Sigmoid colon (tissue), 7 donors: ENCODE measurements at places on chromosomes 11 and 22.

DNA sequence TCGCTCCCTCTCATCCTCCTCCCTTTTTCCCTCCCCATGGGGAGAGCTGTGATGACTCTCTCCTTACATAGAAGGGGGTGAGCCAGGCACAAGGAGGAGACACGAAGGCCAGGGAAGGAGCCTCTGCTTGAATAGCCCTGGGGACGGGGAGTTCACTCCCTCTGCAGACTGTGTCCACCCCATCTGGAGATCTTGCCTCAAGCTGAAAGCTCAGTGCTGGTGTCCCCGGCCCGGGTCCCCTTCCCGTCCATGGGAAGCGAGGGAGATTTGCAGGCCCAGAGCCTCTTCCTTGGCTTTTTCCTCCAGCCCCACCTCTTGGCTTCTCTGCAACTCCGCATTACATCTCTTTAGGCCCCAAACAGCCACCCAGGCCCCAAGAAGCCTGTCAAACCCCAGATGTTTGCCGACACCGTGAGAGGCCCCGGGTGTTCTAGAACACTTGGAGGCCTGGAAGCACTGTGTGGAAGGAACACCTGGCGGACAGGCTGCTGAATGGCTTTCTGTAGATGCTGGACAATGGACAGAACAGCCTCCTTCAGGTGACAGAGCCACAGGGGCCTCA, 32.3 kb downstream of the LINC01488 start:
- peak; percentile 39 for DNase-seq

DNA sequence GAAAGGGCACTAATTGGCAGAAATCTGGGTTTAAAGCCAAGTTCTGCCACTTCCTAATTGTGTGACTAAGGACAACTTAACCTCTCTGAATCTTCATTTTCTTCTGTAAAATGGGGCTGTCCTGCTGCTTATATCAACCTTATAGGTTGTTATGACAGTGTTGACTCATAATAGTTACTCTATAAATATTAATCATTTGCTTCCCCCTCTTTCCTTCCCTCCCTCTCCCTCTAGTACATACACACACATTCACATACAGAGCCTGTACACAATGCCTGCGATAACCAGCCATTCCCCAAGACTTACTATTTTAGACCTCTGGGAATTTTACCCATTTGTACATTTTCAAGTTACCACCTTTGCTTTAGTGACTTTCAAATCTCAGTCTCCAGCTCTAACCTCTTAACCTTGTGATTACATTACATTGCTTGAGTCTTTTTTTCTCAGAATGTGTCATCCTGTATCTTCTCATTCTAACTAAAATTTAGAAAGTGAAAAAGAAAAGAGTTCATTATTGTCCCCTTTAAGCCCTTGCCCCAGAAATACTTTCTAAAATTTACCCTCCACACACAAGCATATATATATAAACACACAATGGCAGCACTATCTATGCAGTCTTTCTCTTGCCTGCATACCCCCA, 31.9 kb downstream of the GDPD4 start:
- no peak for DNase-seq

GRCh38 chr11:112334381-112334780, 73.7 kb upstream of the PLET1 start:
- no peak for DNase-seq

- no peak for DNase-seq
Observed at GRCh38 chr11:57530215-57530595, 349 bp downstream of the TIMM10 start.

GRCh38 chr11:118060081-118060661, 16.7 kb upstream of the TMPRSS4 start:
- DNase-seq = peak; percentile 54

GRCh38 chr11:85021058-85021457, 606.1 kb downstream of the DLG2 start:
- no peak for DNase-seq

GRCh38 chr22:39731881-39732555, 161.5 kb downstream of the CACNA1I start:
- no peak for DNase-seq

DNA sequence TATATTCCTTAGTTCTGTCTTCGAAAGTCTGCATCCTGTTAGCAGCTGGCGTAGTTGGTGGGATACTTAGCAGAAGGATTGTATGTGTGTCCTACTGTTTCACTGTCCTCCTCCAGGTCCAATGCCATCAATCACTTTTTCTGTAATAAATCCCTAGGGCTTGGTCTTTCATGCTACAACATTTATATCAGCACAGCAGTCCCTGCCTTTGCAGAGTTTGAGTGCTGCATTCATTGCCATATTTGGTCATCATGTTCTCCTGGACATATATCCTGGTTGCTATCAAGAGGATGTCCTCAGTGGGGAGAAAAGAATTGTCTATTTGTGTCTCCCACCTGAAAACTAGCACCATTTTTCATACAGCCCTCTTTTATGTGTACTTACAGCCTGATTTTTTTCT, 67.0 kb downstream of the OR5AK2 start:
- no peak for DNase-seq

DNA sequence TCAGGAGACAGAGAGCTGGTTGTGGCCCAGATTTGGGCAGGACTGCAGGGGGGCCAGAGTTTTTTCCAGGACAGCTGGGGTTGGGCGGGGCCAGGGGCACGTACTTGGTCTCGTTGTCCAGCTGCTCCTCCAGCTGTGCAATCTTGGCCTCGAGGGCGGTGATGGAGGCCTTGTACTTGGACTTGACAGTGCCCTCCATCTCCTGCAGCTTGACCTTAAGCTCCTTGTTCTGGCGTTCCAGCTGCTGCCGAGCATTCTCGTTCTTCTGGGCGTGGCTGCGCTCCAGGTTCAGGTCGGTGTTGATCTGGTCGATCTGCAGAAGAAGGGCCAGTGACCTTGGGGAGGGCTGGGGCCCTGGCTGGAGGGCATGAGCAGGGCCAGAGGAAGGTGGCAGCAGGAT, 32.1 kb downstream of the APOL1 start:
- DNase-seq = peak; percentile 76

- DNase-seq = no peak
Observed at GRCh38 chr11:76903325-76903724, 42.6 kb downstream of the ACER3 start.

DNA sequence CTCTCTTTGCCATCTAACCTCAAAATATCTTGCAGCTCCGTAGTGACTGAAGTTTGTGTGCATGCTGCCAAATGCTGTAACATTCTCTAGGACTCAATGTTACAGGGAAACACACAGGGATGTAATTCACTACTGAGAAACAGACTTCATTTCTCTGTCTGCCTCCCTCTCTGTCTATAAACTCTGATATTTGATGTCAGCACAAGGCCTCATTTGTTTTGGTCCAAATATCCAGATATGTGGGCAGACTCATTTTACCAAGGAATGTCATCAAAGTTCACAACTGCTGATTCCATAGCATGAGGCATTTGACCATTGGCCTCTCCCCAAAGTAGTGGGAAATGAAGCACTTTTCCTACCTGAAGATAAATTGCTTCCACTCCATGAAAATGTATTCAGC, 2.5 kb upstream of the PRRG4 start:
- DNase-seq = no peak

GRCh38 chr22:38943201-38943600, 14.2 kb upstream of the APOBEC3A start:
- no peak for DNase-seq

DNA sequence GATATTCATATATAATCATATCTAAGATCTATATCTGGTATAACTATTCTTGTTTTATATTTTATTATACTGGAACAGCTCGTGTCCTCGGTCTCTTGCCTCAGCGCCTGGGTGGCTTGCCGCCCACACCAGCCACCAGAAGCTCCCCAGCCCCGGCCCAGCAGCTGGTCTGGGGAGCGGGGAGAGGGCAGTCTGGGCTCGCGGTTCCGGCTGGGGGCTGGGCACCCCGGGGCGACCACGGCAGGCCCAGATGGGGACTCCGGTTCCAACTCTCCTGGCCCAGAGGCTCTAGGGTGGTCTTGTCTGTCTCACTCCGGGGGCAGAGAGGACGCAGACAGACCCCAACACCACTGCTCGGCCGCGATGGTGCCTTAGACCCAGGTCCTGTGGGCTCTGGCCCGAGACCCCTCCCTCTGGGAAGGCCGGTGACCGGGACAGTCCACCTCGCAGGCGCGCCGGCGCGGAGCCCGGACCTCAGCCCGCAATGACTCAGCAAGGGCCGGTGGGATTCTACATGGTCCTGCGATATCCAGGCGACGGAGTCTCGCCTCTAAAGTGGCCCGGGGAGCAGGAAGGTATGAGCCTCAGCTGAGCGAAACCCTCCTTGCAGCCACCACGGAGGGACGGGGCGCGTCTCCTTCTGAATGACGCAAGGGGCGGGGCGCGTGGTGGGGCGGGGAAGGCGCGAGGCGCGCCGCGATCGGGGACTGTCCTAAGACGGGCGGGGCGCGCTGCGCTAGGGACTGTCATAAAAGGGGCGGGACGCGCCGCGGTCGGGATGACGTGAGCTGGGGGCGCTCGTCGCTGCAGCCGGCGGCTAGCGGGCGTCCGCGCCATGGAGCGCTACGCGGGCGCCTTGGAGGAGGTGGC, at the start of gene DGCR6:
DGCR6 (plus strand) TSS at position 781 of the 870 bp plus-strand sequence; CDS start at position 836, 55 bp downstream.
- DNase-seq = no peak

DNA sequence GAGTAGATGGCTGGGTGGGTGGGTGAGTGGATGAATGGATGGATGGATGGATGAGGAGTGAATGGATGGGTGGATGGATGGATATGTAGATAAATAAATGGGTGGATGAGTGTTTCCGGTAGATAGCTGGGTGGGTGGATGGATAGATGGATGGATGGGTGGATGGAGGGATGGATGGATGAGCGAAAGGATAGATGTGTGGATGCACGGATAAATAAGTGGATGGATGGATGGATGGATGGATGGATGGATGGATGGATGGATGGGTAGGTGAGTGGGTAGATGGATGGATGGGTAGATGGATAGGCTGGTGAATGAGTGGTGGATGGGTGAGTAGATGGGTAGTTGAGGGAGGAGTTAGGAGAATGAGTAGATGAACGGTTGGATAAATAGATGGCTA, 349.3 kb downstream of the MN1 start:
- DNase-seq = no peak

DNA sequence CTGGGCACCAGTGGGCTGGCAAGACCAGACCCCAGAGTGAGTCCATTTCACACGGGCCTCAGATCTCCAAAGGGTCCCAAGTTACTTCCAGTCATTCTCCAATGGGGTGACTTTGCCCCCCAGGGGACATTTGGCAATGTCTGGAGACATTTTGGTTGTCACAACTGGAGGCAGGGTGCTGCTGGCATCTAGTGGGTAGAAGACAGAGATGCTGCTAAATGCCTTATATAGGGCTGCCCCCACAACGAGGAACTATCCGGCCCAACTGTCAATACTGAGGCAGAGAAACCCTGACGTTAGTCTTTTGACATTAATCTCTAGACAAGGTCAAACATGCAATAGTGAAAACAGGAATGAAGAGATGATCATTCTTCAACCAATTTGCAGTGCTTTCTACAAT, 6.4 kb downstream of the RTN4RL2 start:
- DNase-seq = no peak

DNA sequence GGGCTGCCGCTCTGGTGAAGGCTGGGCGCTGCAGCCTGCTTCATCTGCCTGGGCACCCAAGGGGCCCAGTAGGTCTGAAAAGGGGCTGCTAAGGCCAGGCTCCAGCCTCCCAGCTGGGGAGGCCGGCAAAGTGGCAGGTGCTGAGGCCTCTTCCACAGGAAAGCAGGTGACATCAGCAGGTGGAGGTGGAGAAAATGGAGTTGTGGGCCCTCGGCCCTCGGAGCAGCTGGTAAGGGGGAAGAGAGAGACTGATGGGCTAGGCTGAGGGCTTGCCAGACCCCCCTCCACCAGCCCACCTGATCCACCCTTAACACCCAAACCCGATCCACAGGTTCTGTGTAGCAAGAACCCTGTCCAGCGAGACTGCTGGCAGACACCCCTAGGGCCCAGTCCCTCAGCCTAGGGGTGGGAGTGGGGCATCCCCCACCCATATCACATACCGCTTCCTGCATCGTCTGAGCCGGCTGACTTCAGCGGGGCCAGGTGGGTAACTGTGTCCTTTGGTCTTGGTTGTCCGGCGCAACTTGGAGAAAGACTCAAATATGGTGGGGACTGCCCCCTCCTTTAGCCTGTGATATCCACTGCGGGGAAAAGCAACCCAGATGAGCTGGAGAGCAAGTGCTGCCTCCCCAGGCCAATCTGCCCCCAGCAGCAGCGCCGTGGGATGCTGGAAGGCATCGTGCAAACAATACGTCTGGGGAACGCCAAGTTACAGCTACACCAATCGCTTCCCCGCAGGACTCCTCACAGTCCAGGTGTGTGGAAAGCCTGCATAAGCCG, 1.5 kb downstream of the THAP7 start:
- no peak for DNase-seq

DNA sequence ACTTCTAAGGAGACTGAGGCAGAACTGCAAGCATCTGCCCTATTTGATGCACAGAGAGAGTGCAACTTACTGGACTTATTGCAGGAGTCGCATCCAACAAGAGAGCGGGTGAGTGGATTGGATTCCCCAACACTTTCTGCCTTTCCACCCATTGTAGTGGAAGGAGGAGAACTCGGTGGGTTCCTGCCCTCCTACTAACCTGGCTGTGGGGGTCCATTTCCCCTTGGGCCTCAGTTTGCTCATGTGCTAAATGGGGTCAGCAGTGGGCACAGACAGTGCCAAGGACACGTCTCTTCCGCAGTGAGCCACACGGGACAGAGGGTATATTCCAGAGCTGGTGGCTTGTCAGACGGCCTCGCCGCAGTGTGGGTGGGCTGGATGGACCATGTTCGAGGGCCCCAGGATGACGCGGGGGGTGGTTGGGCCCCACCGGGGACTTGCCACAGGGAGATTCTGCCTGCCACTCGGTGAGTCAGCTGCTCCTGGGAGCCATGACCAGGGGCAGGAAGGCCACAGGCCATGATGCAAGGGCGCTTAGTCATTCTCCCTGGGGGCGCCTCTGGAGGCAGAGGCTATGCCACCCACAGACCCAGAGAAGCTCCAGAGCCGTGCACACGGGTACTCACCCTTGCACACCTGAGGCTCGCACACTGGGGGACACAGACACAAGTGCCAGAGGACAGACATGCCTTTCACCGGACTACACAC, 8.2 kb downstream of the ALX4 start:
- DNase-seq = peak; percentile 44

DNA sequence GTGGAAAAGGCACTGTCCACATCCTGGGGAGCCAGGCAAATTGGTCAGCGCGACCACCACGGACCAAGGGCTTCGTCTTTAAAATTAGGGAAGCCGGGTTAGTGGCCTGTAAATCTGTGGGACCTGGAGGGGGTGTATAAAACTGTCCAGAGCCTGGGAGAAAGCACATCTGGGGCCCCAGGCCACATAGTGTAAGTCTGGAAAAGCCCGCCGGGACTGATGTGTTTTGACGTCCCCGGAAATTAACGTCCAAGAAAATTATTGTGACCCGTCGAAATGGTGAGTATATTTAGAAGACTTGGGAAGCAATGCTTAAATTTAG, 4.2 kb upstream of the IGF2 start:
- no peak for DNase-seq

DNA sequence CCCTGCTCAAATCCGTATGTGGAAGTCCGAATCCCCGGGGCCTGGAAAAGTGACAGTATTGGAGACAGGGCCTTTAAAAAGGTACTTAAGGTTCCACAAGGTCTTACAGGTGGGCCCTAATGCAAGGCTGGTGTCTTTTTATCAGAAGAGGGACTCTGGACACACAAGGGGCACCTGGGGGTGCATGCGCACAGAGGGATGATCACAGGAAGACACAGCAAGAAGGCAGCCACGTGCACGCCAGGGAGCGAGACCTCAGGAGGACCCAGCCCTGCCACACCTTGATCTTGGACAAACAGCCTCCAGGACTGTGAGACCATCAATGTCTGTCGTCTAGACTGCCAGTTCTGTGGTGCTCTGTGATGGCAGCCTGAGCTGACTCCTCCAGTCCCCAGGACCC, 96.5 kb downstream of the SHANK2 start:
- no peak for DNase-seq

GRCh38 chr11:111886844-111887243, 7.5 kb downstream of the CFAP68 start:
- DNase-seq = no peak

GRCh38 chr11:60155931-60156330, 27.0 kb downstream of the MS4A6A start:
- no peak for DNase-seq
